Stimulated activated CD4-positive, alpha-beta T cell treated with anti-CD3 and anti-CD28 coated beads, Interleukin-1b, Interleukin-23, amount 100 ng/mL, for 24 hours (primary cell): ENCODE measurements at places on chromosomes 16 and 17.

DNA sequence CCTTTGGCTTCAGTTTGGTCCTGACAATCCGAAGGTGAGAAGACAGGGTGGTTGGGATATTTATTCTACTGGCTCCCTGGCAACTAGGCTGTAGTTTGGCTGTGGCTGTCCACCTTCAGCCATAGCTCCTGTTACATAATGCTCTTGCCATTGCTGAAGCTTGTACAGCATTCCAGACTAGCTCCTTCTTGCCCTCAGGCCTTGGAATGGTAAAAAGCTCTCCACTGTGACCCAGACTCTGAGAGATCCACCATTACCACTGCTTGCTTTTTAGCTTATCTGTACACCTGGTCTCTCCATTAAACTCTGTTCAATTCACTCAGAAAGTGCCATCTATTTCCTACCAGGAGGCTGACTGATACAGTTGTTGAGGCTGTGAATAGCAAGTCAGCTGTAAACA is 231.8 kb upstream of the MON1B start:
- DNase-seq = no peak

- DNase-seq = peak; percentile 85
Observed at GRCh38 chr17:81295031-81295675, at the start of gene SLC38A10. SLC38A10 (minus strand) TSS chr17:81295307; CDS start chr17:81294921, 386 bp downstream.

- DNase-seq = no peak
Observed at GRCh38 chr17:72270273-72270924, 149.6 kb downstream of the SOX9 start.

DNA sequence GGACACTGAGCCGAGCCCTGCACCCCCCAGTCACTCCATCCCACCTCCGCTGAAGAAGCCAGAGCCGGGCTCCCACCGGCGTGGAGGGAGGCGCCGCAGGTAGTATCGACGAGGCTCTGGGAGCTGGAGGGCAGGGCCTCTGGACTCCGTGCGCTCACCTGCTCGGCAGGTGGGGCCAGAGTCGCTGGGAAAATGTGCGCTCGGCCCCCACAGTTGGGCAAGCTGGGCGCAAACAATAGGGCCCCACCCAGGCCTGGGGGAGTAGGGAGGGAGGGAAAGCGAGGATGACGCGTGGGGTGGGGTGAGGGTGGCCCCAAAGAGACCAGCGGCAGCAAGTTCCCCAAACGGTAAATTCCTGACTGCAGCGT is 668 bp downstream of the JUP start:
- DNase-seq = no peak

DNA sequence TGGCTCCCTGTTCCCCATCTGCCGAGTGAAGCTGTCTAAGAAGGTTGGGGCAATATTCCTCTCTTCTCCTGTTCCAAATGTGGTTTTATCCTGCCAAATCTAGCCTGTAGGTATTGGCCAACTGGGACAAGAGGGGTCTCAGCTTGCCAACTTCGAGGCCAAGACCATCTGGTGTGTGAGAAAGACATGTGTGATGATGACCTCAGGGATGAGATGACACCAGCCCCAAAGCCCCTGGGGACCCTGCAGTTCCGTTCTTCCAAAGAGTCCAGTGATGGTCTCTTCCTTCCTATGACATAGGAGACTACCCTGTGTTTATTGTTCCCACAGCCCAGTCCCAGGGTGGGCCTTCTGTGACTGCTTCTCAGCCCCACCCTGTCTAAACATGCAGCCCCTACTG is 34.8 kb upstream of the ADAMTS18 start:
- DNase-seq = no peak

DNA sequence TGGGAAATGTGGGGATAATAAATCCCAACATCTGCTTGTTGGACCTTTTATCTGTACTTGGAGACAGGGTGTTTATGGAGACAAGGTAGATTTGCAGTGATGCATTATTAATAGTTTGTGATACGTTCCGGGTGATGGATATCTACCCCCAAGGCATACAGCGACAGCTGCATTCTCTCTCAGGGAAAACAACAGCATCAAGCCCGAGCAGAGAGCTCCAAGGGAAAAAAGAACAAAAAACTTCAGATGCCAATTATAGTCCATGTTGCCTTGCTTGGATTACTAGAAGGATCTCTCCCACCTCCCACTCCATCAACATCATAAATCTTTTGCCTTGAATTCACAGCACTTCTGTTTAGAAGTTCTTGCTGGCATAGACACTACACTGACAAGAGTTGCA is 187.5 kb upstream of the CDH11 start:
- no peak for DNase-seq

GRCh38 chr16:67024384-67025209 is 4.4 kb upstream of the CBFB start:
- no peak for DNase-seq

DNA sequence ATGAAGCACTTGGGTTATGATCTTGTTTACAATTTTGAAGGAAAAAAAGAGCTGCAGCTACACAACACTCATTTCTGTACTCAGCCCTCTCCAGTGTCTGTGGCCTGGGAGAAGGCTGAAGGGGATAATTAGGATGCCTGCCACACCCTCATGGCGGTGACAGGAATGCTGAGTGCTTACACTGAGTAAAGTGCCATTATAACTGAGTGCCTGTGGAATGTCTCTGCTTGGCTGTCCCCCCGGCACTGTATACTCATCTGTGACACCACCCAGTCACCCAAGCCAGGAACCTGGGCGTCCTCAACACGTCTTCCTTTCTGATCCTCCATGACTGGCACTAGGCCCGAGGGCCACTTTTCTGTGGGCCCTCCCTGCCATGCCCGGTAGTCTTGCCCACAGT is 3.5 kb upstream of the MRPL38 start:
- no peak for DNase-seq

DNA sequence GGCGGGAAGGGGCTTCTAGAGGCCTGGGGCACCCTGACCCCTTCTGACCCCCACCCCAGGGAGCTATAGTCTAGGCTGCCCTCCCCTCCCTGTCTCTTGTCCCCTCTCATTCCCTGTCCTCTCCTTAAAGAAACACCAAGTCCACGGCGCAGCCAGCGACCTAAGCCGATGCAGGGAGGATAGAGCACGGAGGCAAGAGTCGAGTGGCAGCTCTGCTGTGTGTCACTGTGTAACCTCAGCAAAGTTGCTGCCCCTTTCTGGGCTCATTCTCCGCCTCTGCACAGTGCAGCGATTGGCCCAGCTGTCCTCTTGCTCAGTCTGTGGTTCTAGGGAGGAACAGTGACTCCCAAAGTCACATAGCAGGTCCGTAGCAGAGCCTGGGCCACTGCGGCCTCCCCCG is 36.5 kb upstream of the SBK1 start:
- DNase-seq = no peak

GRCh38 chr17:30956764-30957374 is 14.0 kb upstream of the RNF135 start:
- no peak for DNase-seq

- DNase-seq = no peak
Observed at GRCh38 chr17:83099570-83100181, 20.3 kb downstream of the METRNL start.

DNA sequence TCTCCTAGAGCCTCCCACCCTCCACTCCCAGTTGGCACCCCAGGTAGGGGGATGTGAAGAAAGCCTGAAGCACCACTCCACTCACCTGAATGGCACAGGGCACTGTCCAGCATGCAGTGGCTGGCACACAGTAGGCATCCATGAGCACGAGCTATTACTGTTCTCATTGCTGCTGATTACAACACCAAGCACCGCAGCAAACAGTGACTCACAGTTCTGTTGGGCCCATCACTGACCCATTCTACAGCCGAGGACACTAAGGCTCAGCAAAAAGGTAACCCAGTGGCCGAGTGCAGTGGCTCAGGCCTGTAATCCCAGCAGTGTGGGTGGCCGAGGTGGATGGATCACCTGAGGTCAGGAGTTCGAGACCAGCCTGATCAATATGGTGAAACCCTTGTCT is 2.7 kb downstream of the ZSCAN10 start:
- no peak for DNase-seq

DNA sequence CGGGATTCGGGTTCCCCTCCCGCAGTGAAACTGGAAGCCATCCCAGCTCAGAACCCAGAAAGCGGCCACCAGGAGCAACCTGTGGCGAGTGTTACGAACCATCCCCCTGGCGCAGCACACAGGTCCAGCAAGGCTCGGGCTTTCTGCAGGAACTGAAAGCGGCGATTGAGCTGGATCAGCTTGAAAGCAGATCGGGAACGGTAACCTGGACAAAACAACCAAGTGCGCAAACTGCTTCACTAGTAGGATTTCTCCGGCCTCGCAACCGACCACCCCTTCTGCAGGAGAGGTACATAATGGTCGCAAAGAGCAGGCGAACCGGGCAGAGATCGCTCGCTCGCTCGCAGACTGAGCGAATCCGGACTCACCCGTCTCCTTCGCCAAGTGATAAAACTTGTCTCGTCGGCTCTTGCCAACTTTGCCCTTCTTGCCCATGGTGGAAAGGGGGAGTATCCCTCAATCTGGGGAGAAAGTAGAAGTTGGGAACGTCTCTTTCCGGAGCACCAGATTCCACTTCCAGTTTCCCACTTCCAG is 696 bp upstream of the PSMC5 start:
- DNase-seq = no peak

GRCh38 chr17:49388290-49388640 is 26.2 kb upstream of the ZNF652 start:
- no peak for DNase-seq

DNA sequence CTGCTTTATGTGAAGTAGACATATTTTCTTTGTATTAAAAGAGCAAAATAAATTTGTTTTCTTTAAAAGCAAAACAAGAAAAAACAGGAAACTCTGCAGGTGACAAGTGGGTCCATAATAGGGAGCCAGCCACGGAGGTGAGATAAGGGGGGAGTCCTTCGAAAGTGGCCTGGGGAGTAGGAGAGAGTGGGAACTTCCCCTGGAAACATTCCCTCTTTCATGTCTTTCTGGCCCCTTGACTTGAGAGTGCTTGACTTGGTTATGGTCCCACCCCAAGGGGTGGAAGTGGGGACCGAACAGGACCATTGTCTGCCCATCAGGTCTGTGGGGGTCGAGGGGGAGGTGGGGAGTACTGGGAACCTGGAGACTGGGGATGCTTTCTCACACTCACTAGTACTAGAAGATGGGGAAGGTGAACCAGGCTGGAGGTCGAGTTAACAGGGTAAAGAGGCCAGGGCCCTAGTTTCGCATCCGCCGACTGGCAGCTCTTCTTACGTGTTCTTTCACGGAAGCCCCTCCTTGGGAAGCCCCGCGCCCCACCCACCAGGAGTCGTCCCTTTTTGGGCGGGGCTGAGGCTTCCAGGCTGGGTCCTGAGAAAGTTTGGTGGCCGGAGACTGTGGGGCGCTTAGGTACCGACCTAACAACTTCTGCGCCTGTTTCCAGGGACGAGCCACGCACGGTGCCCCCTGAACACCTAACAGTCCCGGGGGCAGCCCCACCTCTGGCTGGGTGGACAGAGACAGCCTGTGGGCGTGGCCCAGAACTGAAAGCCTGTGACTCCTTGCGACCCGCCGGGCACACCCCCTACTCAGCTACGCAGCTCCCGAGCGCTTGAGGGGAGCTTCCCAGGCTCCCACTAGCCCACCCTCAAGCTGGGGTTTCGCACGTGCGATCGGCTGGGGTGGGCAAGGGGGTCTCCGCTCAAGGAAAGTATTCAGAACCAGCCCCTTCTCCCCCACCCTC is 790 bp downstream of the TRADD start:
- peak; percentile 78 for DNase-seq

DNA sequence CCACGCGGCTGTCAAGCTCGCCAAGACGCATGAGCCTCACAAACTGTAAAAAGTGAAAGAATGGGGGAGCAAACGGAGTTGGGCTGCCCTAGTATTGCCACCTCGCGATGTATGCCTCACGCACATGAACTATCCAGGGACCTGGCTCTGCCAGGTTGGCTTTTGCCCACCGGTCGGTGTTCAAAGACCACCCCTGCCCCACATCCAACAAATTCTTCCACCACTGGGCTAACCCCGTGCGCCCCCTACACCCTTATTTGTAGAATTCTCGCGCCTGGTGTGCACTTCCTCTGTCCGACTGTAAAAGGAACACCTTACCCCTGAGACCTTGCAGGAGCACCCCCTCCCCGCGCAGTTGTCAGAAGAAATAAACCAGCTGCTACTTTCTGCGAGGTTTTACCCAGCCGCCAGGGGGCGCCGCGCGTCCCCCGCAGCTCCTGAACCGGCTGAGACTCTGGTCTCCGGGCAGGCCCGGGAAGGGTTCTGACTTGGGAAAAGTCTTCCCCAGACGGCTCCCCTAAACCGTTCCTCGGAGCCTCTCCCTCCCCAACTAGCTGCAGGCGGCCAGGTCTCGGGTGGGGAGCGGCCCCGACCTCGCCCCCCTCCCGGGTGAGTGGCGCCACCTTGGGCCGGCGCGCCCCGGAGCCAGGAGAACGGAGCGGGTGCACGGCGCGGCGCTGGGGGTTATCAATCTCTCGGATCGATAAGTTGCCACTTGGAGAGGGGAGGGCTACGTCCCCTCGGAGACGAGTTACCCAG is 1.7 kb upstream of the ZNF423 start:
- peak; percentile 37 for DNase-seq

DNA sequence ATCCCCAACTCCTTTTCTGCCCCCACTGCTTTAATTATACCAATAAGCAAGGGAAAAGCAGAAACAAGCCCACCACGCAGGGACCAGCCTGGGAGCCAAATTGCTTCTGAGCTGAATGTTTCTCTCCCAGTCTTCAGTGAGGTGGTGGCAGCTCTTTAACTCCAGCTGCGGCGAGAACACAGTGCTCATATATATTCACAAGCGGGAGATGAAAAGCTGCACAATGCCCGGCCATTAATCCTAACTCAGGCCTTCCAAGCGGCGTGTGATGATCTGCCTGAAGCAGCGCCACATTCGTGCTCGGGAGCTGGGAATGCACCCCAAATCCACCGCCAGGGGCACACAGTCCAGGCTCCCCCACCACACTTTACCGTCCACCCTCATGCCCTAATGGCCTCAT is 203.7 kb upstream of the SDK2 start:
- no peak for DNase-seq
